NCI-H187 (cell line): ENCODE measurements at places on chromosomes 4 and X.

GRCh38 chr4:9962611-9963314, 58.5 kb downstream of the SLC2A9 start:
- no peak for DNase-seq

- no peak for DNase-seq
Observed at GRCh38 chr4:83618431-83618830, 82.5 kb downstream of the GPAT3 start.

GRCh38 chr4:25283948-25284347, 28.6 kb upstream of the ZCCHC4 start:
- DNase-seq = no peak

GRCh38 chr4:109981936-109982335, 69.3 kb downstream of the EGF start:
- DNase-seq = no peak

GRCh38 chr4:5874811-5875449, 18.0 kb downstream of the CRMP1 start:
- DNase-seq = no peak

- no peak for DNase-seq
Observed at GRCh38 chrX:137051978-137052642, 18.3 kb upstream of the GPR101 start.

DNA sequence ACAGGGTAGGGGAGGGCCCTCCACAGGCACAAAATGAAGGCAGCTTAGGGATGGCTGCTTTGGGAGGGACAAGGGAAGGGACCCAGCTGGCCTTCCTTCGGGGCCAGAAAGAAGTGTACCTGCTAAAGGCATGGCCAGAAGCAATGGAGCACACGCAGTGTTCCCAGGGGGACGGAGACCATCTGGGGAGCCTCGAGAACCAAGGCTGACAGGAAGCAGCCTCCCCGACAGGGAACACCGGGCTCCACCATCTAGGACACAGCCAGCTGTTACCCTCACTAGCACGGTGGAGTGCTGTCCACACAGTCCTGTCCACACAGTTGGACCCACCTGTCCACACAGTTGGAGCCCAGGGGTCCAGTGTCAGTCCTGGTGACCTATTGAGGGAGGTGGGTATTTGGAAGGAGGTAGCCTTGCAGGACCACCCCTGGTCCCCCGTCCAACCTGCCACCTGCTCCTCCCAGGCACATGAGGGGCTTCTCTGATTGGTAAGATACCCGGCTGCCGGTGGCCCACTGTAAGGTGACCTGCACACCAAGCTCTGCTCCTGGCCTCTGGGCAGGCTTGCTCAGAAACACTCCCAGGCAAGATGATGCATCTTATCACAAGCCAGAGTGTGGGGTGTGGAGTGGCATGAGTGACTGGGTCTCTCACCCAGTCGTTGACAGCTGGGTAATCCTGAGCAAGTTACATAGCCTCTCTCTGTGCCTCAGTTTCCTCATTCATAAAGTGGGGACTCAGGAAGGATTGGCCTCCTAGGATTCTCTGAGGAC, 20.5 kb upstream of the AFAP1 start:
- no peak for DNase-seq

- DNase-seq = no peak
Observed at GRCh38 chr4:155822572-155822971, 43.5 kb downstream of the ASIC5 start.

- DNase-seq = no peak
Observed at GRCh38 chr4:135238940-135239339, 1037.4 kb upstream of the PABPC4L start.

GRCh38 chrX:7068939-7069367, 78.6 kb upstream of the STS start:
- no peak for DNase-seq
